ENCODE measurements at places on chromosomes 6 and 20.

DNA sequence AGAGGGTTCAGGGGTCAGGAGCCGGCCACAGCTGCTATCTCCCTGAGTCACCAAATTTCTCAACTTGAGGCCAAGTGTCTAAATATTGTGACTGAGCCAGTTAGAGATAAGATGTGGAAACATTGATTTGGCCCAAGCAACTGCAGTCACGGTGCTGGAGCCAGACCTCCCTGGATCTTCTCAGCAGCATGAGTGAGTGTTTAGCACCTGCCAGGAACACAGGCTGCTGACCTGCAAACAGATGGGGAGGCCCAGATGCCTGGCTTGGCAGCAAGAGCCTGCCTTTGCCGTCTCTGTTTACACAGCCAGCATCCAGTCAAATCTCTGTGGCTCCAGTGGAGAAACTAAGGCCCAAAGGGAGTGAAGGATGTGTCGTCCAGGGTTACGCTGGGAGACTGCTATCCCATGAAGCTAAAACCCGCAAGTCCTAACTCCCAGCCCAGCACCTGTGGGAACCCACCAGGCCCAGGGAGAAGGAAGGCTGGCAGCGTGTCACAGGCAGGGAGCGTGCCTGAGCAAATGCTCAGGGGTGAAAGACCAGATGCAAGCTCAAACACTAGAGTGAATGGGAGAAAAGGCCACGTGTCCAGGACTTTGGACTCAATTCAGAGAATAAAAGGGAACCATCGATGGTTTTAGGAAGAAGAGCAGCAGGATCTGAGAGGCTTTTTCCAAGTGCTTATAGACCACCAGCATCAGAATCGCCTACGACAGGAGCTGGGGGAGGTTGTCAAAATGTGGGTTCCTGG lies 15.9 kb upstream of the PTGIS start:
- peak; percentile 91 for DNase-seq

- no peak for DNase-seq
Observed at GRCh38 chr6:11775791-11776409, 2.7 kb downstream of the ADTRP start.

GRCh38 chr6:166415306-166415705 lies 32.6 kb upstream of the MPC1 start:
- DNase-seq, result no peak

DNA sequence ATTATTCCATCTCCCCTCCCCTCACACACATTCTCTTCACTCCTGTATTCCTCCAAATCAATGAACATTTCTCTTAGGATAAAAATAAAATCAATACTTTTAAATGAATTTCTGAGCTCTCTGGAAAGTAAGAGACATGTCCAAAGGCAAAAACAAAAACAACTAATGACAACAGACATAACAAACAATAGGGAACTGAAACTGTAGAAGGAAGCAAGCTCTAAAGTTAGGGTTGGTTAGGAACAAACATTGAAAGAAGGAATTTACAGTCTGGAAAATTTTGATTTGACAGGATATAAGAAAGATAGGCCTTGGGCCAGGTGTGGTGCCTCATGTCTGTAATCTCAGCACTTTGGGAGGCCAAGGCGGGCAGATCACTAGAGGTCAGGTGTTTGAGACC lies 17.5 kb upstream of the MYCT1 start:
- DNase-seq, result no peak

- no peak for DNase-seq
Observed at GRCh38 chr6:56245903-56246351, 1.5 kb downstream of the COL21A1 start.

DNA sequence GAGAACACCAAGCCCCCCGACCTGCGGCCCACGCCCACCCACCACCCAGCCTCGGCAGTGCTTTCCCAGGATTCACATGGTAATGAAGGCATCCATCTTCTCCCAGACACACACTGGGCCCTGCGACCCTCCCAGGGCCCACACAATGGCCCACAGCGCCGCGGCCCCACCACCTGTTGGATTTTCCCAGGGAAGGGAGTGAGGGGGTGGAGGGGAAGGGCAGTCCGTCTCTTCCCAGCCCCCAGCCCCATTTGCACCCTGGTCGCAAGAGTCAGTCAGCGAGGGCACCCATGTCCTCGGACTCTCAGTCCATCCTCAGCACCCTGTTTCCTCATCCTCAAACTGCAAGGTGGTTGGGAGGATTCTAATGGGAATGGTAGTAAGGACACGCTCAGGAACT lies 23.7 kb upstream of the ID1 start:
- DNase-seq, result no peak

DNA sequence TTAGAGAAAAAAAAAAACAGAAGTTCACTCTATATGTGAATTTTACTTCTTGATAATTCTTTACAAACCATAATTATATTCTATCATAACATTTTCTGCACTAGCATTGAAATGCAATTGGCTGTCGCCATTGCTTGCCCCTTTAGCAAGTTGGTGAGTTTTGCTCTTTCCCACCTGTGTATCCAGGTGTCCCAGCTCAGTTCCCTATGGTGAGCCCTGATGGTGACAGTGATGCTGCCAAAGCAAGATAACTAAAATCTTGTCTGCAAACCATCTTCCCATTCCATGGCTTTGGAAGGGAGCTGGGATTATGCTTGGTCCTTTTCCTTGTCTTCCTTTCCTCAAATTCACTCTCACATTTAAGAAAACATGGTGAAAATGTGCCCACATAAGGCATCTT lies 429.6 kb downstream of the NKAIN2 start:
- DNase-seq, result no peak

- DNase-seq, result no peak
Observed at GRCh38 chr20:37267667-37268313, 6.2 kb upstream of the GHRH start.

DNA sequence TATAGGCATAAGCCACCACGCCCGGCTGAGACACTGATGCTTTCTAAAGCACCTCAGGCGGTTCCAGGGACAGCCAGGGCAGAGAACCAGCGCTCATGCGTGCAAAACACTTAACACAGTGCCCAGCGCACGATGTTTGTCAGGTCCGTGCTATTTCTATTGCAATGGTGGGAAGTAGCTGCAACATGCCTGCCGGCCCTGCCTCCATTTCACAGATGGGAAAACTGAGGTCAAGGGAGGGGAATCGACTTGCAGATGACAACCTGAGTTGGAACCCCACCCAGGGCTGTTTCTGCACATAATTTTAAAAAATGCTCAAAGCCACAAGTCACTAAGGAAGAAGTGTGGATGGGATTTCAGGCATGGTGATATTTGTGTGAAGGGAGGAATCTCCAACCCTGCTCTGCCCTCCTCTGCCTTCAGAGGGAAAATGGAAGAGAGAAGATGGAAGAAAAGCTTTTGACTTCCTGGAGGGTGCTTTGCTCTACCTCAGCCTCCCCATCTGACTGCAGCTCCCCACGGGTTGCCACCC lies 39.9 kb downstream of the KIAA1755 start:
- peak; percentile 33 for DNase-seq

Measured in amniotic epithelial cell (primary cell).